ENCODE measurements at places on chromosomes 12 and 14.

- DNase-seq = no peak
These were observed 16.1 kb upstream of the AICDA start for GRCh38 chr12:8628731-8629130.

- no peak for DNase-seq
These were observed 64.2 kb upstream of the BCAT1 start for GRCh38 chr12:25013061-25013460.

- no peak for DNase-seq
These were observed 85.9 kb downstream of the ST8SIA1 start for GRCh38 chr12:22248571-22249115.

GRCh38 chr14:74841230-74842207 lies 34.4 kb downstream of the PROX2 start:
- no peak for DNase-seq

- no peak for DNase-seq
These were observed 14.7 kb downstream of the PTPRO start for GRCh38 chr12:15336768-15337553.

DNA sequence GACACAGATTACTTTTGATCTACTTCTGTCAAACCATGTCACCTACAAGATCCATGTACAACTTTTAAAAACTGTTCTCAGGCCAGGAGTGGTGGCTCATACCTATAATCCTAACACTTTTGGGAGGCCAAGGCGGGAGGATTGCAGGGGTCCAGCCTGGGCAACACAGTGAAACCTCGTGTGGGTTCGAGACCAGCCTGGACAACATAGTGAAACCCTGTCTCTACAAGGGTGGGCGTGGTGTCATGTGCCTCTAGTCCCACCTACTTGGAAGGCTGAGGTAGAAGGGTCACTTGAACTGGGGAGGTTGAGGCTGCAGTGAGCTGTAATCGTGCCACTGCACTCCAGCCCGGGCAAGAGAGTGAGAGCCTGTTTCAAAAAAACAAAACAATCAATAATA lies 5.7 kb downstream of the WDR20 start:
- no peak for DNase-seq

GRCh38 chr12:116199160-116199706 lies 78.3 kb downstream of the MED13L start:
- no peak for DNase-seq

GRCh38 chr14:92362781-92363235 lies 39.8 kb downstream of the SLC24A4 start:
- DNase-seq = peak; percentile 44

GRCh38 chr12:123384318-123384993 lies 524 bp downstream of the KMT5A start:
- peak; percentile 10 for DNase-seq

DNA sequence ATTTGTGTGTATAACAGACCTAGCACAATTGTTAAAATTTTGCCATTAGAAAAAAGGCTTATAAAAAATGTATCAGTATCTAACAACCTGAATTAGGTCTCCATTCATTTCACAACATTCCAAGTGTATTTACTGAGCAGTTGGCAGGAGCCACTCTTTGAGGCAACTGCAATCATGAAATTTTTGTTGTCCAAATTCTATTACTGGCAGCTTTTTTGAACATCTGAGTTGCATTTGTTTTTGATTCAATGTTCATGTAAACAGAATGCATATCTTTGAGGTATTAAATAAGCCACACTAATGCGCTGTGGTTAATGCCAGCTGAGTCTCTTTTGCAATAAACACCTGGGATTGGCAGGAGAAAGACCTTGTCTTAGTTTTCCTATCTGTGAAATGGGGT lies 8.7 kb downstream of the KITLG start:
- no peak for DNase-seq

DNA sequence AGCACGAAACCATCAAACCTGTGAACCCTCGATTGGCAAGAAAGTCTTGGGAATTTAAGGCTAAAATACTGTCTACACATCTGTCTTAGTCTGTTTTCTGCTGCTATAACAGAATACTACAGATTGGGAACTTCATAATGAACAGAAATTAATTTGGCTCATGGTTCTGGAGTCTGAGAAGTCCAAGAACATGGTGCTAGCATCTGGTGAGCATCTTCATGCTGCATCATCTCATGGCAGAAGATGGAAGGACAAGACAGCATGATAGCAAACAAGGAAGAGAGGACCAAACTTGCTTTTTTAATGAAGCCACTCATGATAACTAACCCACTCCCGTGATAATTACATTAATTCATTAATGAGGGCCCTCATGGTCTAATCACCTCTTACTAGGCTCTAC lies 102.0 kb upstream of the CDKN3 start:
- no peak for DNase-seq

DNA sequence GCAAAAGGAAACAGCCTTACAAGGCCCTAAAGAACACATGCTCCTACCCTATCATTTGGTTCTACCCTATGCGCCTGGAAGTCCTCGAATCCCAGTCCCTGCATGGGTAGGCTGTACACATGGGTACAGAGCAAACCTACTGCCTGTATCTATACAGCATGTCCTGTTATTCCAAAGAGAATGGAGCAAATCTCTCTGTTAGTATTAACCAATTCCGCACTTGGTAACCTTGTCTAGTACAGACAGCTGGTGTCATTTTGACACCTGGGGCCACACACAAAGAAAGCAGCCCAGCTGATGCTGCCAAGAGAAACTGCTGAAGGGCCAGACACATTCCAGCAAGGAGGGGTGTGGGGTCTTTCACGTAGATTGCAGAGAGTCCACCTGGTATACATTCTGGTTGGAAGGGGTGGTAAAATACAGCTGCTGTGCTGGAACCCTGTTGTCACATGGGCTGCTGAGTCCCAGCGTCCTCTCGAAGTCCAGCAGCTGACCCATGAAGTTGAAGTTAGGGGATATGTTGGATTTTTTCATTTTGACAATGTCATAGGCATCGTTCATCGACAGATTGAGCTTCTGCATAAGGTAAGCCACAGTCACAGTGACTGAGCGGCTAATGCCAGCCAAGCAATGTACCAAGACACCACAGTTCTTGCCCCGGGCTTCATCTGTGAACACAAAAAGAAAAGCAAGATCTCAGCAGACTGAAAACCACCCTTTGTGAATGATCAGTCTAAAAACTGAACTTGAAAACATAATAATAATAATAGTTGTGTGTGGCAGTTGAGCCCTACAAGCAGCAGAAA lies 3.2 kb downstream of the DUSP6 start:
- DNase-seq = no peak

DNA sequence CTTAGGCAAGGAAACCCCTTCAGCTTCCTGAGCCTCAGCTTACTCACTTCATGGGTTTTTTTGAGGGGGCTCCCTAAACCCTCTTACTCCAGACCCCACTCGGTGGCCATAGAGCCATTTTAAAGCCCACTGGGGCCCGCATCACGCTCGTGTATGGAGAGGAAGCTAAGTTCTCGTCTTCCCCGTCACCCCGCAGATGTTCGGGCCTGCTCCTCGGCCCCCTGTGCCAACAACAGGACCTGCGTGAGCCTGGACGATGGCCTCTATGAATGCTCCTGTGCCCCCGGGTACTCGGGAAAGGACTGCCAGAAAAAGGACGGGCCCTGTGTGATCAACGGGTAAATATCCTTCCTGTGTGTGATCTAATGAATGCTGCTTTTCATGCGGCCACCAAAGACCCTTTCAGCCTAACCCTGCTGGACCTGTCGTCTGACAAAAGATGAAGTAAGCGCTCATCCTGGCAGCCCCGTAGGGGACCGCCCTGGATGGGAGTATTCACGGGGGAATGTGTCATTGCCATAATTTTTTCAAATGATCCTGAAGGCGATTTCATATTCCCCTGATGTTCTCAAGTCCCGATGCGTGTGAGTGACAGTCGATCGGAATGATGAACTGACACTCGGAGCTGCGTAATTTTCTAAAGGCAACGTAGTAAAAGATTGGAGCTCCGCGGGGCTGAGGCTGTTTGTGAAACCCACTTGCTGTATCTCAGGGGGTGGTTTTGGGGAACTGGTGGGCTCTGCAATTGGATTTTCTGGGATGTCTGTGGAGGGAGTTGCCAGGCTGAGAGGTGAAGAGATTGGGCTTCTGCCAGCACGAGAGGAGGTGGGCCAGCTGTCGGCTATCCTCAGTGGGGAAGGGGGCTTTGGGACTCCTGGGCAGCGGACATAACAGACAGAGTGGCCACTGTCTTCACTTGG lies 5.4 kb downstream of the DLK1 start:
- DNase-seq = no peak

DNA sequence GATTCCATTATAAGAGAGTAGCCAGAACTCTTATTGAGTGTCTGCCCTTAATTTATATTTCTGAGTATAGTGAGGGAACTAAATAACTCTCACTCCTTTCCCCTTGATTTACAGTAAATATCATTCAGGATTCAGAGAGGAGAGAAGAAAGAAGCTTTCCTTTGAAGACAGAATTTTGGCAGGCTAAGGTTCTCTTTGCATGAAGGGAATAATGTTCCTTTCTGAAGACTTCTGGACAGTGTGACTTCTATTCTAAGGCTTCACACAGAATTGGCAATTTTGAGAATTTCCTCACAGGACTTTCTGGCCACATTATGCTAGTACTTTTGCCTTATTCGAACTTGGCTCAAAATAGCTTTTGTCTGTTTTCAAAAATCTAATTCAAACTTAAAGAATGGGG lies 352.2 kb upstream of the FBXO33 start:
- DNase-seq = no peak

DNA sequence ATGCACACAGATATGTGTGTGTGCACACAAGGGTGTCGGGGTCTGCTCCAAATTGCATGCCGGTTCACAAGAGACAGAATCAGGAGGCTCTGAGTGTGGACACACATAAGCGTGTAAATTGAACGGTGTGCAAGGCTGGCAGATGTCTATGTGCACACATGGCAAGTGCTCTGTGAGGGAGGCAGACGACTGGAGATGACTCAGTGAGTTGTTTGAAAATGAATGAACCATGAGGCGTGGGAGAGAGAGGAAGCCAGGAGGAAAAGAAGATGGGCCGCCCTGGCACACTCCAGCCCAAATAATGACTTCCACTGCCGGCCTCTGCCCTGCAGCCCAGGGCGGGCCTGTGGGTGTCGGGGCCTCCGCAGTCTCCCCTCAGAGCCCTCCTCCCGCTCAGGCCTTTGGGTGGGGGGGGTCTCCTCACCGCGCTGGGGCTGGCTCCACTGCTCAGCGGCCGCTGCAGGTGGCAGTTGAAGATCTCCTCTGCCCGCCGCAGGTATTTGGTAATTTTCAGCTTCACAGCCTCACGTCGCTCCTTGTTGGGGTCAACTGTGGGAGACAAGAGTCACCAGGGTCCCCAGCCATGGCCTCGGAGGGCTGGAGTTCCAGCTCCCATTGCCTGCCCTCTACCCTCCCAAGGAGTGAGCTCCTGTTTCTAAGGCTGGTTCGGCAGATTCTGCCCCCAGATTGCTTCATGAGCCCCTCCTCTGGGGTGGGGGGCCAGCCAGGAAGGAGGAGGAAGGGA lies 3.5 kb downstream of the RPS6KL1 start:
- no peak for DNase-seq

GRCh38 chr14:84433961-84434360 lies 1096.0 kb upstream of the FLRT2 start:
- DNase-seq = no peak

DNA sequence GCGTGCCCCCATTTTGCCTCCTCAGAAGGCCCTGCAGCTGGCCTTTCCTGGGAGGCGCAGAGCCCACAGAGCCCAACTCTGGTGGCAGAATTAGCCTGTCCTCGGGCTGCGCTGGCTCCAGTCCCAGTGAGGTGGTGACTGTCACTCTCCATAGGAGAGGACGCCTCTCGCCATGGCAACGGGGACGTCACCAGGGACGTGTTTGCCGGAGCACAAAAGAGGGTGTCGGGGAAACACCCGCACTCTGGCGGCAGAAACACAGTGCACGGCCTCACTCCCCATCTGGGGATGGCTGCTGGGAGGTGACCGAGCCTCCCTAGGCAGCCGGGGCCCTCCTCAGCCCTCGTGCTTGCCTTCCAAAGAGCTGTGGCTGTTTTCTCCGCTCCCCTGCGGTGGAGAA lies 50.2 kb upstream of the NCOR2 start:
- DNase-seq = no peak

DNA sequence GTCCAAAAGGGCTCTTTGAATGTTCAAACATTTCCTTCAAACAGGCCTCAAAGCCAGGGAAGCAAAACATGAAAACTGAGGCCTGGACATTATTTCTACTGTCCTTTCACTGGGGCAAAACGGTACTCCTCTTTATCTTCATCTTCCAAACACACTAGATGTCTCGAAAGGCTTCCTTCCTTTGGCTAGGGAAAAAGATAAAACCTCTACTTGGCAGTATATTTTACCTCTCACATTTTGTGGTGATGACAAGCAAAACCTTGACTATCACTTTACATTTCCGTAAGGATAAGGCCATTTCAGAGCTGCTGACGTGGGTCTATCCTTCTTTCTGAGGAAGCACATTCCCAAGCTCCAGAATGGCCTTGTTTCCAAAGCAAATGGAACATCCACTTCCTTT lies 9.9 kb downstream of the STAB2 start:
- DNase-seq = no peak

GRCh38 chr12:65822732-65823512 lies 1.4 kb upstream of the HMGA2 start:
- DNase-seq = peak; percentile 58

DNA sequence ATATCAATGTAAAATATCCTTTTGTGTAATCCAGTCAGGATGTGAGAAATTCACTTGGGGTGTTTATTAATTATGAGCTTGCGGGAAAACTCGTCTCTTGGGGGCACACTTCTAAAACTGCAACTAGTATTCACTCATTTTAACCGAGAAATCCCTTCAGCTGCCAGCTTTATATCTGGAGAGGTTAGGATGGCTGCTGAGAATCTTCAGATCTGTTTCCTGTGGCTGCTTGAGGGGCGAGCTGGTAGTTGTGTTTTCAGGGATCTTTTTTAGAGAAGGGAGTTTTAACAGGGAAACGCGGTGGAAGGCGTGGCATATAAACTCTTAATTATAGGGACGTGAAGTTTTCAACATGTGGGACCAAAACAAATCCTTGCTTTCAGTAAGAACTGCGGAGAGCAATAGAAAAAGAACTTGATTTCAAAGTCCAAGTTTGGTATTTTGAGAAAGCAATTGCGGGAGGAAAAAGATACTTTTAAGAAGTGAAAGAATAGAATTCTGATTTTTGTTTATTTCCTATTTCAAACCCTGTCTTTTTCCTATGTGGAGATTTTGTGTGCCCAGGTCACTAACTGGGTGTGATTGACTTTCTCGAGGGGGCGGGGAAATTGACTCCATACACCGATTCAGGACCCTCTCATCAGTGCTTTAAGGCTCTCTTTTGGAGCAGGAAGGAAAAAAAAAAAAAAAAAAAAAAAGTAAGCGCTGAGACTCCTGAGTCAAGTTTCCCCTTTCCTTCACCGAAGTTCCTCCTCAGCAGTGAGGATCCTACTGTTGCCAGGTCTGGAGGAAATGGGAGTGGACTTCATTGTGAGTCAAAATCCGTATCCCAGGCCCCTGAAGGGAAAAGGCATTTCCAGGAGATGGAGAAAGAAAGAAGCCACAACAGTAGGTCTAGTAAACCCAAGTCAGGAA lies 1.1 kb downstream of the PPFIBP1 start:
- DNase-seq = peak; percentile 65

DNA sequence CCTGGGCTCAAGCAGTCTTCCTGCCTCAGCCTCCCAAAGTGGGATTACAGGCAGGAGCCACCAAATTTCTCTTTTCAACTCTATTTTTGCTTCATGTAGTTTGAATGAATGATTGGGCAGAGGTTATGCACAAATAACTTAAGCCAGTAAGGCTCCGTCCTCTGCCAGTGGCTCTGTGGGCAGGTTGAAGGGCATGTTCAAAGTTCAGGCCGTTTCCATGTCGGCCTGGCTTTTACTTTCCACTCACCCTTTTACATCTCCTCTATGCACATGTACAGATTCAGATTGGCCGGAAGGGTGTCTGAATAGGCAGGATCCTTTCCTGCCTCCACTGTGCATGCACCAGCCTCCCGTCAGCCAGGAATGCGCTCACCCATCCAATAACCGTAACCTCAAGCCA lies 132.3 kb downstream of the EML1 start:
- no peak for DNase-seq

Measured in hindlimb muscle (tissue), 1 donor.